ENCODE measurements at places on chromosomes 7 and 10.

DNA sequence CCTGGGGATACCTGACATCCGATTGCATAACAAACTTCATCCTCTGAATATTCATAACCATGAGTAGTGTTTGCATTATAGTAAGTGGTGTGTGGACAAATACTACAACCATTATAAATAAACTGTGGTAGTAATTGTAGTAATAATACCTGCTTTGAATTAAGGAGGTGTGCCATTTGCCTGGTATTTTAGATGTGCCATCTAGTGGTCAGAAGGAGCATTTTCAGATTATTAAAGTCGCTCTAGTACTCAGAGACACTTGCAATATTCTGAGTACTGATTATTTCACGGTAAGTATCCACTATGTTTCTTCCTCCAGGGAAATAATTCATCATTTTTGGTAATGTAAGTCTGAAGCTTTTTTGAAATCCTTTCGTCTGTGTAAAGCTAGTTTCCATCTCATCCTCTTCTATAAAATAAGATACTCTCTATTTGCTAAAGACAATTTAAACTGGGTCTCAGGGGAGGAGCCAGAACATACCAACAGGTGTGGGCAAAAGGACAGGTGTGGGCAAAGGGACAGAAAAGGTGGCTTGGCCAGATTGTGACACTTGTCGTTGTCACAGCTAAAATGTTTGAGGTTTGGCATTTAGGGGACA, 115.3 kb upstream of the WDR11 start:
- no peak for DNase-seq

DNA sequence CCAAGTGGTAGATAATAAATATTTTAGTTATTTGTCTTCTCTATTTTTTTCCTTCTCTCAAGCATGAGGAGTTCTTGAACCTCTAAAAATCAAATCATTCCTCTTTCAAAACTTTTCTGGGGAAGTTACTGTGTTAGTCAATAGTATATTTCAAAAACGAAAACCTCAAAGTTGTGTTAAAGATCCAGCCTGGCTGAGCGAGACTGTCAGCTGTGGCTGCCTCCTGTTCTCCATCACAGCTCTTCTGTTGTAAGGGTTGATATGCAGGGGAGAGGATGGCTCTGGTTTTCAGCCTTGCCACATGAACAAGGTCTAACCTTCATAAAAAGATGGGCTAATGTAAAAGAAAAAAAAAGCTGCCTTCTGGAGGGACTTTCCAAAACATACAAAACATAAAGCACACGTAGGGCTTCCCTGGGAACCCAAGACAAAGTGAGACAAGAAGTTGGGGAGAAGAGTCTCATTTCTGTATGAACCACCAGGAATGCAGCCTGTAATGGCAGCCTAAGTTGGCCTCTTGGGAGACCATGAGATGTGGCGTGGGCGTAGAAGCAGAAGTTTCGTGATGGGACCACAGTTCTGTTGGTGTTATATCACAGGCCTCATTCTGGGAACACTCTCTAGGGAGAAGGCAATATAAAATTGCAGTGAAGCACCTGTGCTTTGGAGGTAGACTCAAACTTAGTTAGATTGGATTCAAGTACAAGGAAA, 77.9 kb upstream of the FHIP2A start:
- DNase-seq: no peak

DNA sequence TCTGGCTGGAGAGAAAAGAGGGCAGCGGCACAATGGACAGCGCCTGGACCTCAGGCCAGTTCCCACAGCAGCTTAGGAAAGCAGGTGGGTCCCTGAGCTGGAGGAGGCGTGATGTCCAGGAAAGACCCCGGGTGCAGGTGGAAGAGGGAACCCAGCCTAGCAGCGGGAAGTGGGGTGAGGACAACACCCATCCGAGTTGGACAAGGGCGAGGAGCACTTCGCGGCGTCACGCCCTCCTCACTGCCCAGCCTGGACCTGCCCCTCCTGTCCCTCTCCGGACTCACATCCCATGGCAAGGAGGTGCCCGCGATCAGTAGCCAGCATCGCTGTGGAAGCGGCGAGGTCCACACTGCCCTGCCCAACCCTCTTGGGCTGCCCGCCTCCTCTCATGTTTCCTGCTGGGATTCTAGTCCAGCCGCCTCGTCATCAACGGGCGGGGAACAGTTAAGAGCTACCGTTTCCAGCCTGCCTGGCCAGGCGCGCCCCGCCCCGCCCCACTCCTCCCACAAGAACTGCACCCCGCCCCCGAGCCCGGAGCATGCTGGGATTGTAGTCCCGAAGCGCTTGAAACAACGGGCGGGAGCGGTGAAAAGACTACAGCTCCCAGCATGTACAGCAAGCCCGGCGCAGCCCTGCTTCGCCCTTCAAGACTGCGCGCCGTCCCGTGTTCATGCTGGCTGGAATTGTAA, 930.6 kb upstream of the ZNF722 start:
- DNase-seq: no peak

DNA sequence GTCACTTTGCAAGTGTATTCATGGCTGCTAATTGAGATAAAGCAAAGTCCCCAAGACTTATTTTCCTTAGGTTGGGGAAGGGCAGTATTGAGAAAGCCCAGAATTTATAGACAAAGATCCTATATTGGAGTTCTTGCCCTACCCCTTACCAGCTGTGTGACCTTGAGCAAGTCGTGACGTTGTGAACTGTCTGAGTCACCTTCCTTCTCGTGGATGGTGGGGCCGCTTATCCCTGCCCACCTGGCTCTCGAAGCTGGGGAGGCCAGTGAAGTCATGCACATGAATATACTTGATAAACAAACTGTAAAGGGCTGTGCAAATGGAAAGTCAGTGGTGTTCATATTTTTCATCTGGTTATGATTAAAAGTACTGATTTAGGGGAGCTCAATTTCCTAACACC, 127.4 kb downstream of the TACC2 start:
- no peak for DNase-seq

DNA sequence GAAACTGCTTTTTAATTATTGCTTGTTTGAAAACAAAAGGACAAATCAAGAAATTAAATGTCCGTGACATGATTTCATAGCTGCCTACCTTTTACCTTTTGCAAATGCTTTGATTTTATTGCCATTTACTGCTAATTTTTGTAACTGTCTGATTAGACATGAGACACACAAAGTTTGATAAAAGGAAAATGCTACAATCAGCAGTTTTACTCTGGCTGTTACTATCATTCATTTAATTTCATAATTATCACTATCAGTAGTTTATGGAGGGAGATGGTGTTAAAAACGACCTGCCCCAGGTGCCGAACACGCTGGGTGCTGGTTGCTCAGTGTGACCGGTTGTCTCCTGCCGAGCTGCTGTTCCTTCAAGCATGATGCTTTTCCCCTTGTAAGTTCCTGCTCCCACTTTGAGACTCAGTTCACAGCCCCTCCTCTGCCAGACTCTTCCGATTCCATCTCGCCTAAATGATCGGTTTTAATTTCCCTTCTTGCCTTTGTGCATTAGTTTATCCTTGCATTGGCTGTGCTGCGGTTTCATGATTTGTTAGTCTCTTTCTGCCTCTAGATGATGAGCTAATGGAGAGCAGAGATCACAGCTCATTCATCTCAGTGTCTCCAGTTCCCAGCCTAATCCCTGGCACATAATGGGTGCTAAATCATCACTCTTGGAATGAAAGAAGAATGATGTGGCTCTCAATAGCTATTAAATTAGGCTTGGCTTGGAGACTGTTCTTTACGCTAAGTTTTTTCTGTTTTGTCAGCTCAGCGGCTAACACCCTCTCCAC, 110.6 kb downstream of the PFKFB3 start:
- DNase-seq: no peak

GRCh38 chr10:86880971-86881370, 76.4 kb downstream of the MMRN2 start:
- no peak for DNase-seq

GRCh38 chr7:55594414-55594813, 22.1 kb upstream of the VOPP1 start:
- no peak for DNase-seq

DNA sequence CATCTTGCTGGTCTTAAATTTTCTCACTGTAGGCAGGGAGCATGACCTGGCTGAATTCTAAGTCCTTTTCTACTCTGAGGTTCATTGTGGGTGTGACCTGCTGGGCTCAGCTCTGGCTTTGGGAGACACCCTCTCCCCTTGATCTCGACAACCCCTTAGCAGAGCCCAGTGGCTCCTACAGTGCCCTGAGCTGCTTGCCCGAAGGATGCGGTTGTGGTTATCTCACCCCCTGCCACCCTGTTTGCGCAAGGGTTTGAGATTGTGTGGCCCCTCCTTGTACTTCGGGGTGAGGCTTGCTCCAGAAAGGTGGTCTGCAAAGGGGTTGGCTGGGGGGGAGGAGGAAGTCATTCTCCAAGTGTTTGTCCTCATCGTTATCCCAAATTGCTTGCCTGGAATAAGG, 55.3 kb downstream of the TCF7L2 start:
- DNase-seq: no peak

- no peak for DNase-seq
Observed at GRCh38 chr7:114519240-114519639, 104.6 kb downstream of the FOXP2 start.

All from ascending aorta (tissue), 2 donors.